ENCODE measurements at places on chromosomes 2 and 18.

DNA sequence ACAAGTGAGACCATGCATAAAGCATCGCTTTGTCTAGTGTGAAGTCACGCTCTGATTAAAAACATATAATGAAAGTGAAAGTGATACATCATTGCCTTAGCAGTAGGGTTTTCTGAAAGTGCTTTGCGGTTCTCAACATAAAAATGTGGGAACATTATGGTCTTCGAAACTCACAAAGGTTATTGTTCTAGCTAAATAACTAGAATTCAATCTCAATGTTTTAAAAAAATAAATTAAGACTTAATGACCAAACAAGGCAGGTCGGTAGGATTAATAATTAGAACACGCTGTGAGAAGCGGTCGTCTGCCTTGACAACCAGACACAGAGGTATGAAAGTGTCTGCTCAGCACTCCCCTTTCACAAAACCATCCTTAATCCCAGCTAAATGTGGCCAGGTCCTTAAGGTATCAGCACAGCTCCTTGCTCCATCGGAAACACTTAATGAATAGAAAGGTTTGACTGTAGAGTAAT is 42.2 kb downstream of the KLHL14 start:
- no peak for DNase-seq

- no peak for DNase-seq
Measured at GRCh38 chr18:25251068-25251467, 100.9 kb downstream of the ZNF521 start.

- peak; percentile 55 for DNase-seq
Measured at GRCh38 chr18:78736015-78736690, 243.5 kb upstream of the SALL3 start.

- DNase-seq = no peak
Measured at GRCh38 chr2:137770166-137770565, 194.1 kb upstream of the HNMT start.

DNA sequence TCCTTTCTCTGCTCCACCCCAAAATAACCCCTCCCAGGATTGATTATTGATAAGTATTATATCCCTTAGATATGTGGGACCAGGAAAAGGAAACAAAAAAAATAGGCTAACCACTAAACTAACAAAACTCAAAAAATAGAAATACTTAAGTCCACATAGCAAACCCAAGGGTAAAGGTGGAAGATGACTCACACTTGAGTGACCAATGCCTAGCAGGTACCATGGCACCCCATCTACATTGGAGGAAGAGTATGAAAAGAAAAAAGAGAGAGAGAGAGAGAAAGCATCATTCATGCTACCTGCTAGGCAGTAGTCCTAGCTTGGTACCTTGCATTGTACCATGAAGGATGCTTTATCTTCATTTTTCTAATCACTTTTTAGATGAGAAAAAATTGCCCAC is 6.3 kb downstream of the EXOC6B start:
- DNase-seq = no peak

GRCh38 chr2:39730276-39730675 is 48.8 kb downstream of the THUMPD2 start:
- no peak for DNase-seq

GRCh38 chr2:27078267-27079194 is at the start of gene EMILIN1:
Gene EMILIN1 (plus strand): TSS chr2:27078615. CDS start chr2:27079066, 451 bp downstream.
- DNase-seq = peak; percentile 81

DNA sequence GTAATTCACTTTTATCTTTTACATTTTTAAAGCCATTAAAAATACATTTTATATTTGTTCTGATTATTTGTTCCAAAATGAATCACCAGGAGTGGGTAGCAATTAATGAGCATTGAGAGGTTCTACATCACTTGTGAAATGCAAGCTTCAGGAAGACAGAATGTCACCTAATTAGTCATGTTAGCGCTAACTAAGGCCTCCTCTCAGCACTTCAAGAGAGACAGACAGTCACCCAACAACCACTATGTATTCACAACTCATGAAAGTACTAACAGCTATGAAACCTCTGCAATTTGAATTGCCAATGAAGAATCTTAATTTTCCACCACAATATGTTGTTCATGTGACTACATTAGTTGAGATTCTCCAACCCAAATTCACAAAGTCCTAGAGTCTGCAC is 611.0 kb downstream of the KCNJ3 start:
- DNase-seq = no peak

DNA sequence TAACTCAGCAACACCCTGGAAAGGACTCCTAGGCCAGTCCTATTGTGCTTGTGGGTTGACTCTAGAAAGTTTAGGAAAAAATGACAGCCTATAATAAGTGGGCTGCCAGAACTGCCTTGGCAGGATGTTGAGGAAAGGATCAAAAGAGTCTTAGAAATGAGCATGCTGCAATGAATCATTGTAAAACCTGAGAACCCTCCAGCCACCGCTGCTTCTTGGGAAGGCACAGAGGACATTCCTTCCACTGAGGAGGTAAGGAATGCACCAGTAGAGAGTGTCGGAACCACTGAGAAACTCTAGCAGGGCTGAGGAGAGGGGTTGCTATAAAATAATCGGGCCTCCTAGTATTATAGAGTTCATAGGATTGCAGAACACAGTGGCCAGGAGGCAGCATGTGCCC is 146.7 kb upstream of the SMIM21 start:
- no peak for DNase-seq
